ENCODE measurements at places on chromosomes 13 and 19.

DNA sequence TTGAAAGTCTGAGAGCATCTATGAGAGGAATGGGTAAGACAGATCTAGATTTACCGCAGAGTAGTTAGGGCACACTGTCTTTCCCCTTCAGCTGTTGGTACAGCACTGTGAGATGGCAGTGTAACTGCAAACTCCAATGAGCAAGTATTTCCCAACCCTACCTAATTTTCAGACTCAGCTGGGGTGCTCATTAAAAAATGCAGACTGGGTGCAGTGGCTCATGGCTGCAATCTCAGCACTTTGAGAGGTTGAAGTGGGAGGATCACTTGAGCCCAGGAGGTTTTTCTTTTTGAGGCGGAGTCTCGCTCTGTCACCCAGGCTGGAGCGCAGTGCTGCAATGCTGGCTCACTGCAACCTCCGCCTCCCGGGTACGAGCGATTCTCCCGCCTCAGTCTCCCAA lies 12.6 kb downstream of the QPCTL start:
- DNase-seq = no peak

DNA sequence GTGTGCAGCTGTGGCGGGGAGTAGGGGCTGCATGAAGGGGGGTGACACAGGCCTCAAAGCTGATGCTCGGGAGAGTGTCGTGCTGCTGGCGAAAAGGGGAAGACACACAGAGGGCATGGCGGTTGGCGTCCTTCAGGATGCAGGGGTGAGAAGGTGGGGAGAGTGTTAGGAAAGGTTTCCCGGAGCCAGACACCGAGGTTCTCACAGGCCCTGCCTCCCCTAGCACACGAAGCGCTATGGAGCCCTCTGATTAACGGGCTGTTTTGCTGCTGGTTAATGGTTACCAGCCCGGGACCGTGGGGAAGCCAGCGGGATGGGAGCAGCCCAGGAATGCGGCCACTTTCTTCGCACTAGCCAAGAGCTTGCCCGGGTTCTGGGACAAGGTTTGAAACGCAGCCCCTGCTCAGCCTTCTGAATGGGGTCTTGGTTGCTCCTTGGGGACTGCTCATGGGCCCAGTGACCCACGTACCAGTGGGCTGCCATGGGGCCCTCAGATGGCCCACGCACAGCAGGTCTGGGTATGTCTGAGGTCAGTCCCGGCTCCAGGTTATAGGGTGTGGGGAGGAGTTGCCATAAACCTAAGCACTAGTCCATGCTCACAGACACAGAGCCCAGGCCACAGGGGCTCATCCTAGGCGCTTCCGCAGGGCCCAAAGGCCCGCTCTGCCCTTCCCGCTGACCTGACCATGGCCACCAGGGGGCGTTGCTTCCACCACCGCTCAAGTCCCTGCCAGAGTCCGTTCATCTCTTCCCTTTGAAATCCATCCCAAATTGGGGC lies 31.3 kb upstream of the ISYNA1 start:
- DNase-seq = no peak

DNA sequence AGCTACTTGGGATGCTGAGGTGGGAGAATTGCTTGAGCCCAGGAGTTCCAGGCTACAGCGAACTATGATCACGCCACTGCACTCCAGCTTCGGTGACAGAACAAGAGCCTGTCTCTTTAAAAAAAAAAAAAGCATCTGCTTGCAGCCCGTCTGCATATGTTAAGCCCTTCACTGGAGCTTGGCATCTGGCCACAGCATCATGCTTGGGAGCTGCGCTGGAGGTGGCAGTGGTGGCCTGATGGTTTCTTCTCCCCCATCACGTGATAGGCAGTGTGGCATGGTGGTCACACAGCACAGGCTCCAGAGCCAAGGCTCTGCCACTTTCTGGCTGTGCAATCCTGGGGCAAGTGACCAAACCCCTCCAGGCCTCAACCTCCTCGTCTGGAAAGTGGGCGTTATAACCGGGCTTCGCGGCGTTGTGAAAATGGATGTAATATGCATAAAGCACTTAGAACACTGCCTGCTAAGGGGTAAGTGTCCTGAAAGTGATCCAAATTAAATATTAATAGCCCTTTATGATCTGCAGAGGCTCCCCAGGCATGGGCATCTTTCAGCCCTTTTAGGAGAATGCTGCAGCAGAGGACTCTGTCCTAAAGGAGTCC lies 24.4 kb downstream of the MARK4 start:
- peak; percentile 22 for DNase-seq

DNA sequence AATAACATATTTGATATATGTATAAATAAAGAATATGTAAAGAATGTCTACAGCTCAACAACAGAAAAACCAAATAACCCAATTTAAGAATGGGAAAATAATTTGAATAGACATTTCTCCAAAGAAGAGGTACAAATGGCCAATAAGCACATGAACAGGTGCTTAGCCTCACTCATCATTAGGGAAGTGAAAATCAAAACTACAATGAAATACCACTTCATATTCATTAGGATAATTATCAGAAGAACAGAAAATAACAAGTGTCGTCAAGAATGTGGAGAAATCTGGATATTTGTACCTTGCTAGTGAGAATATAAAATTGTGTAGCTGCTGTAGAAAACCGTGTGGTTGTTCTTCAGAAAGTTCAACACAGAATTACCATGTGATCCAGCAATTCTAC lies 8.4 kb upstream of the SUPT20H start:
- DNase-seq = no peak

Measured in skin of body (tissue), 3 donors.